ENCODE measurements at places on chromosomes 3 and 15. TPM values are rescaled to one million over a fixed set of nuclear protein-coding genes. Genes with fewer than 3 reads are reported as not detected.

KBTBD13 gene
- not detected for polyA plus RNA-seq

PPP1R14D gene
- not detected for polyA plus RNA-seq

PRSS50 gene
- not detected for polyA plus RNA-seq

CHRNB4 gene
- polyA plus RNA-seq: 0.12 TPM

CCPG1 gene
- polyA plus RNA-seq: 8.4 TPM

FBXW12 gene
- polyA plus RNA-seq: not detected

SH2D7 gene
- not detected for polyA plus RNA-seq

MB21D2 gene
- 4.7 TPM for polyA plus RNA-seq
